ENCODE measurements at places on chromosomes 1 and 21.

DNA sequence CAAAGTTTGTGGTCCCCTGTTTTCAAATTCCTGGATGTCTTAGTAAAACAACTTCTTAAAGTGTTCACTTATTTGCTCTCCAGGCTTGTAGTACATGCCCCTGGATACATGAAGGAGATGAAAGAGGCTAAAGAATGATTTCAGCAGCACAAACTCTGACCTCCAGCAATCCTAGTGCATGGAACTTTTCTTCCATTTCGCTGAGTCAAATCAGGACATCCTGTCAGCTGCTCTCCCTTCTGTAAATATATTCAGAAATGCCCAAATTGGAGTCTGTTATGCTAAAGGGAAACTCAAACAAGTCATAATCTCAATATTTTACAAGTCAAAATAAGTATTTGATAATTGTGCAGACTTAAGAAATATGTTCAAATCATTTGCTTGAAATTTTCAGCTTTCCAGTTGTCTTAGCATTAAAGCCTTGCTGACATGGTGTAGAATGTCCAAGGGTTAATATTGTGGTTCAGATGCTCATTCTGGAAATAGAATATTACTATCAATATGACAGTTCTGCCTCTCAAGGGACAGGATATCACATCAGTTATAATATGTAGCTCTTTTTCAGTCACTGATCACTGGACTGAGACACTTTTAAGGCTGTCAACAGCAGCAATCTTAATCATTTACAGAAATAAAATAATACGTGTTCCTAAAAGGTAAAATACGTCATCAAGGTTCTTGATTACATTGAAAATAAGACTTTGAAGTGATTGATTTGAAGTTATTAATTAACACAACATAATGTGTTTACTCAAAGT lies 1157.3 kb downstream of the PLA2G4A start:
- no peak overlapping the region for H3K4me3 ChIP-seq
- no peaks in the 10 kb centered on the region for H3K4me1 ChIP-seq
- no peak for DNase-seq
- no peak overlapping the region for H3K27ac ChIP-seq

DNA sequence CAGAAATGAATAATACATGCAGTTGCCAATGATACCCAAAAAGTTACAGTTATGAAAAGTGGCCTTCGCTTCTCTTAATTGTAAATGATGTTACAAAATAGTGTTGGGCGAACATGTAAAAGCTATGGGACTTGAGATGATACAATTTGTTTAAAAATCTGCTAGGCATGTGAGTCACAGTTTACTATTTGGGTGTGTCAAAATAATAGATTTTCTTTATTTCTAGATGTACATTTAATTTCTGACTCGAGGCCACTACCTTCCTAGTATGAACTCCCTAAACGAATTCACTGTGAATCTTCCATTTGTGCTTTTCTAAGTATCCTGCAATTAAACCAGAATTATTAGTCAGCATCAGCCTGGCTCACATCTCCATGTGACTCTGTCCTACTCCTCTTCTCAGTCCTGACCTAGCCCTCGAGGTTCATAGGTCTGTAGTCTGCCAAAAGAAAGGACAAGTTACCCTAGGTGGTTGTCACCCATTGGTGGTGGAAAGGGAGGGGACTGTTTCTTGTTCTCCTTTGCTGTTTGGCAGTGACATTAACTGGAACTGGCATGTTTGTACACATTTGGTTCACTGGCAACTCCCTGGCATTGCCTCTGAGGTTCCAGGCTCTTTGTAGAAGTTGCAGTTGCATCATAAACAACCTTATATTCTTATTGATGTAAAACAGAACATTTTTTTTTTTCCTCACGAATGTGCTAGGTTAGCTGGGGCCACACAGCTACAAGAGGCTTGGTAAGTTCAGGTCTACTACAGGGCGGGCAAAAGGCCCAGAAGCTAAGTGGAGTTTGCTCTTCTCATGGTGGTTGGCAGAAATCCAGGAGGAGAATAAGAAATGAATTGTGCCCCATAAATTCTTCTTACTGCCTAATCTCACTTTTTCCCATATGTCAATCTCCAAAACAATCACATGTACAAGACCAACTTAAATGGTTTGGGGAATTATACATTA lies 746.5 kb upstream of the ADAMTS5 start:
- H3K36me3 ChIP-seq, result no peaks in the 10 kb centered on the region
- no peak overlapping the region for H3K27ac ChIP-seq
- no peak overlapping the region for H3K4me3 ChIP-seq

DNA sequence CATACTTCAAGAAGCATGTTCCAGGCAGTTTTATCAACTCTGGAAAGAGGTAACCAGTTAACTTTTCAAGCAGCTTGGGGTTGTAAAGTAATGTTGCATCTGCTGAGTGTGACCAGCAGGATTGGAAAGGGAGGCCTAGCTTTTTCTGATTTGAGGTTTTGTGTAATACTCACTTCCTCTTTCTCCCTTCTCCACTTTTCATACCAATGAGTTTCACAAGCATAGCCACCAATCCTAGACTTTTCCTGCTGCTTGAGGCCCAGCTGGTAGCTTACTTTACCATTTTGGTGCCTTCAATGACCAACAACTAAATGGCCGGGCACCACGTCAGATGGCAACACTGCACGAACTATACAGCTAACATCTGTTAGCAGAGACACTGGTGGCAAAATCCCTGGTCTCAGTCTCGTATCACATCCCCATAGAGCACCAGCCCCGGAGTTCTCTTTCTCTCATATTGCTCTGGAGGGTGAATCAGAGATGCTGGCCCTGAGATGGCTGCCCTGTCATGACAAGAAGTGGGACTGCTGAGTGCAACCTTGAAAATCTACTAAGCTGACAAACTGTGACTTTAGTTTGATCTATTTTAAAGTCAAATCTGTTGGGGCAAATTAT lies 14.8 kb upstream of the GPR88 start:
- no peaks in the 10 kb centered on the region for H3K4me1 ChIP-seq
- no peaks in the 10 kb centered on the region for H3K27me3 ChIP-seq
- no peak overlapping the region for H3K27ac ChIP-seq
- no peak overlapping the region for H3K4me3 ChIP-seq
- H3K36me3 ChIP-seq, result peaks cover 3% of the 10 kb centered on the region

DNA sequence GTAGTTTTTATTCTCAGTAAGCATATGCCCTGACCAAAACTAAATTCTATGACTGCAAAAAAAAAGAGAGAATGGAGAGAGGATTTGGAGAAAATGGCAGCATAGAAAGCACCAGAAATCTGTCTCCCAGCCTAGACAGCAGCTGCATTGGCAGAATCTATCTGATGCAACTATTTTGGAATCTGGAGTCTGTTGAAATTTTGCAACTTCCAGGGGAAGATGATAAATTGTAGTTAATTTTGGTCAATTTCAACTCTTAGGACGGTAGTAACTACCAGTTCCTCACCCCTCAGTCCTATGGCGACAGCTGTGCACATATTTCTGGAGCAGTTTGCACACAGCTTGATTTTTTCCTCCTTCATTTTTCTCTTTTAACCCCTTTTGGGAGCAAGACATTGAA lies 10.9 kb downstream of the EXO5 start:
- H3K4me1 ChIP-seq, result no peaks in the 10 kb centered on the region
- DNase-seq, result no peak
- H3K36me3 ChIP-seq, result peaks cover 20% of the 10 kb centered on the region
- H3K4me3 ChIP-seq, result no peak overlapping the region
- H3K27me3 ChIP-seq, result no peaks in the 10 kb centered on the region

DNA sequence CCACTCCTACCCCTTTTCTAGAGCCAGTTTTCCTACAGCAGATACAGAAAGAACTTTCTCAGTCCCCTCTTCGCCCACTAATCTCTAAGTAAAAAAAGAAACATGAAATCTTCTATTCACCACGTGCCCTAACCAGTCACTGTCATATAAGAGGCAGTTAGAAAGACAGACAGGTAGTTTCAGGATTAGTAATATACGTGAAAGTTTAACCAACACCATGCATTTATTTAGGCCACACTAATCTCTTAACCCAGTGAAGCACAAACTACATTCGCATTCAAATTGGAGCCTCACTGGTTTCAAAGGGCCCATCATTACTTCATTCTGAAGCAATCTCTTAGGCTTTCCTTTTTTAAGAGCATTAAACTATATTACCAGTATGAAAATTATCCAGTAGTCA lies 10.1 kb downstream of the GPATCH2 start:
- H3K27ac ChIP-seq, result no peak overlapping the region
- H3K4me3 ChIP-seq, result no peak overlapping the region
- no peak for DNase-seq
- peaks cover 14% of the 10 kb centered on the region for H3K36me3 ChIP-seq
- H3K27me3 ChIP-seq, result no peaks in the 10 kb centered on the region

GRCh38 chr1:86381223-86381622 lies 14.9 kb downstream of the ODF2L start:
- no peak for DNase-seq
- H3K36me3 ChIP-seq, result no peaks in the 10 kb centered on the region
- peaks cover 10% of the 10 kb centered on the region for H3K4me1 ChIP-seq
- peak overlapping the region; percentile 44 for H3K4me3 ChIP-seq

DNA sequence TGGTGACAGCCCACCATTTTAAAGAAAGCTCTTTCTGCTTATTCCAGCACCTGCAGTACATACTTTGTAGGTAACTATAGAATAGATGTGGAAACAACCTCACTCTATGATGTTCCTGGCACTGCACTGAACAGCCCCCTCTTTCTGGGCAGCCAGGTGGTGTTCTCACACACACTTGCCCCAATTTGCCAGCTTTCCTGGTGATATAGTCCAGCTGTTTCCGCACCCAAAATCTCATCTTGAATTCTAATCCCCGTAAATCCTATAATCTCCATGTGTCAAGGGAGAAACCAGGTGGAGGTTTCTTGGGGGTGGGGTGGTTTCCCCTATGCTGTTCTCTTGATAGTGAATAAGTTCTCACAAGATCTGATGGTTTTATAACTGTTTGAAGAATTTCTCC lies 102.2 kb downstream of the FCRL5 start:
- H3K36me3 ChIP-seq, result no peaks in the 10 kb centered on the region
- no peak overlapping the region for H3K27ac ChIP-seq
- no peak overlapping the region for H3K4me3 ChIP-seq
- DNase-seq, result no peak

DNA sequence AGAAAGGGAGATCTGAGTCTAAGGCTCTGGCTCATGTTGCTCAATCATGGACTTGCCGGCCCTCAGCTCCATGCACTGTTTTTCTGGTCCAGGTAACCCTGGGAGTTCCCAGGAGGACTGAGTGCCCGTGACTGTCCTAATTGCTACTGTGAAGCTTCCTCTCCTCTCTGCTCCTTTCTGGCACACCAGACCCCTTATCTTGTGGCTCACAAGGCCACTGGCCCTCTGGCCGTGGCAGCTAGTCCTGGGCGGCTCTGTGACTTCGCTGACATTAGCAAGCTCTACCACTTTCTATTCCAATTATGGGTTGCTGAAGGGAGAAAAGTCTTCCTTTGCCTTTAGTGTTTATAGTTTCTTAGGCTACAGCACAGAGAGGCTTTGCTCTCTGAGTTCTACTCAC lies 380.2 kb downstream of the RWDD3 start:
- DNase-seq, result no peak
- H3K4me3 ChIP-seq, result no peak overlapping the region
- no peaks in the 10 kb centered on the region for H3K36me3 ChIP-seq
- H3K27ac ChIP-seq, result no peak overlapping the region

DNA sequence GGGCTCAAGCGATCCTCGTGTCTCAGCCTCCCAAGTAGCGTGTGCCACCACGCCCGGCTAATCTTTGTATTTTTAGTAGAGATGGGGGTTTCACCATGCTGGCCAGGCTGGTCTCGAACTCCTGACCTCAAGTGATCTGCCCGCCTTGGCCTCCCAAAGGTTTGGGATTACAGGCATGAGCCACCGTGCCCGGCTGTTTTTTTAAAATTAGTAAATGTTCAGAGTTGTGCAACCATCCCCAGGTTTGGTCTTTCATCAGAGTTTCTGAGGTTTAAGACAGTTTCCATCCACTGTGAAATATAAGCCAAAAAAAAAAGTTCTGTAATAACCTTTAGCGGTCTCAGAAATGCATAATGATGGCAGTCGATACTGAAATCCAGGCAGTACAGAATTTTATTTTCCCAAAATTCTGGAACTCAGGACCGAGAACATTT lies 550 bp upstream of the SYT11 start:
- H3K4me3 ChIP-seq, result peak overlapping the region; percentile 67
- peak overlapping the region; percentile 90 for H3K27ac ChIP-seq
- DNase-seq, result peak; percentile 15

- peak; percentile 45 for DNase-seq
- peaks cover 43% of the 10 kb centered on the region for H3K4me1 ChIP-seq
- H3K27ac ChIP-seq, result peak overlapping the region; percentile 76
- H3K27me3 ChIP-seq, result peaks cover 9% of the 10 kb centered on the region
- no peaks in the 10 kb centered on the region for H3K36me3 ChIP-seq
- peak overlapping the region; percentile 77 for H3K4me3 ChIP-seq
These were observed 1.8 kb downstream of the SLC45A3 start for GRCh38 chr1:205678286-205679111.

- peak overlapping the region; percentile 99 for H3K27ac ChIP-seq
- H3K4me1 ChIP-seq, result peaks cover 57% of the 10 kb centered on the region
- no peaks in the 10 kb centered on the region for H3K27me3 ChIP-seq
- H3K4me3 ChIP-seq, result peak overlapping the region; percentile 99
- no peaks in the 10 kb centered on the region for H3K36me3 ChIP-seq
These were observed 997 bp downstream of the IFNAR2 start for GRCh38 chr21:33230545-33231324.

DNA sequence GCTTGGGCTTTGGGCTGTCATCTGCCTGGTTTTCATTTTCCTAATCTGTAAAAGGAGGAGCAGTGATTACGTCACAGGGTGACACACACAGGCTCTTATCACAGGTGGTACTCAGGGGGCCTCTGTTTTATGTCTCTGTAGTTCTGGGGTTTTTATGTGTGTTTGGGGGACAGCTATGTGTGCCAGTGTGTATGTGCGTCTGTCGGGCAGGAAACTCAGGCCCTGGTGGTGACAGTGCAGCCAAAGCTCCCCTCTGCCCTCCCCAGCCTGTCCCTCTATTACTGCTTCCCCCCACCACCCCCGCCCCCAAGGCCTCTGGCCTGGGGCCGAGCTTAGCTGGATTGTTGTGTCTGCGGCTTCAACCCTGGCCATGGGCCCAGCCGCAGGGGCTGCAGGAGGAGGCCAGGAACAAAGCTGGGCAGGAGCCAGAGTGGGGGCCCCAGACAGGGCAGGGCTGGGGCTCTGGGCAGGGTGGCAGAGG lies 13.3 kb downstream of the MFAP2 start:
- no peak overlapping the region for H3K4me3 ChIP-seq
- DNase-seq, result peak; percentile 57
- peaks cover 17% of the 10 kb centered on the region for H3K4me1 ChIP-seq
- peaks cover 18% of the 10 kb centered on the region for H3K36me3 ChIP-seq
- no peak overlapping the region for H3K27ac ChIP-seq

GRCh38 chr1:18155881-18156385 lies 48.3 kb downstream of the IGSF21 start:
- no peak overlapping the region for H3K4me3 ChIP-seq
- no peak for DNase-seq
- no peaks in the 10 kb centered on the region for H3K4me1 ChIP-seq
- H3K36me3 ChIP-seq, result no peaks in the 10 kb centered on the region

GRCh38 chr21:39263372-39263771 lies 50.1 kb downstream of the BRWD1 start:
- DNase-seq, result no peak
- no peaks in the 10 kb centered on the region for H3K4me1 ChIP-seq
- H3K36me3 ChIP-seq, result peaks cover 89% of the 10 kb centered on the region
- no peak overlapping the region for H3K4me3 ChIP-seq
- H3K27me3 ChIP-seq, result no peaks in the 10 kb centered on the region

GRCh38 chr1:46816930-46817329 lies 18.1 kb downstream of the CYP4B1 start:
- DNase-seq, result no peak
- peaks cover 68% of the 10 kb centered on the region for H3K36me3 ChIP-seq
- no peak overlapping the region for H3K27ac ChIP-seq
- no peaks in the 10 kb centered on the region for H3K27me3 ChIP-seq
